NCI-H1436 (cell line): ENCODE measurements at places on chromosomes 7 and 10.

- no peak for DNase-seq
Measured at GRCh38 chr7:49822856-49823255, 49.4 kb downstream of the VWC2 start.

DNA sequence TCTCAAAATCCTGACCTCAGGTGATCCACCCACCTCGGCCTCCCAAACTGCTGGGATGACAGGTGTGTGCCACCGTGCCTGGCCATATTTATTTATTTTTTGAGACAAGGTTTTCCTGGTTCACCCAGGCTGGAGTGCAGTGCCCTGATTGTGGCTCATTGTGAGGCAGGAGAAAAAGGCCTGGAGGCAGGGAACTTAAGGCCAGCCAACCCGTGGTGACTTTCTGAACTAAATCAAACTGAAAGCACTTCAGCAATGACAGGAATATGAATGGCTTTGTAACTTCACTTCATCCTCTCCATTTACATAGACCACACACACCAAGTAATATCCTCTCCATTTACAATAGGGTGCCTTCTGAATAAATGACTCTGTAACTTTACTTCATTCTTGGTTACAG, 124.4 kb downstream of the CCDC3 start:
- DNase-seq = no peak

DNA sequence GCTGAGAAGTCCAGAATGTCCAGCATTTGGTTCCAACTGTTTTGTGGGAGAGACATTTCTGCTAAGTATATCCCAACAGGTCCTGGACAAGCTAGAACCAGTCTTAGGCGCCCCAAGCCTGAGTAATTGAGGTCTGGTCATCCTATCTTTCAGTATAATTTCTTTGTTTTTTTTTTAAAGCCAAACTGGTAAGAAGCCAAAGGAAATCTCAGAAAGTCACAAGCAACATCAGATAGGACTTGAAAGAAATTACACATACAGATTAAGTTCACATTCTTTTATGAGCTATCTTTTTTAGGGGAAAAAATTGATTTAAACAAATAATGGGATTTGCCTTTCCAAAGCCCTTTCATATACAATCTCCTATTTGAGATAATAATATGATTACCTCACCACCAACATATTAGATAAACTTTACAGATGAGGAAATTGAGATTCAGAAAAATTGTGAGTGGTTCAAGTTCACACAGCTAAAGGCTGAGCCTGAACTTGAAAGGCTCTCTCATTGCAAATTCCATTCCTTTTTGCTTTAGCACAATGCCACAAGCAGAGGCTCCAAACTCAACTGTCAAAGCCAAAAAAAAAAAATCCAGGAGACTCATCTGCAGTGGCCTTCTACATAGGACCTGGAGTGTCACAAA, 15.0 kb downstream of the PDLIM1 start:
- DNase-seq = no peak

DNA sequence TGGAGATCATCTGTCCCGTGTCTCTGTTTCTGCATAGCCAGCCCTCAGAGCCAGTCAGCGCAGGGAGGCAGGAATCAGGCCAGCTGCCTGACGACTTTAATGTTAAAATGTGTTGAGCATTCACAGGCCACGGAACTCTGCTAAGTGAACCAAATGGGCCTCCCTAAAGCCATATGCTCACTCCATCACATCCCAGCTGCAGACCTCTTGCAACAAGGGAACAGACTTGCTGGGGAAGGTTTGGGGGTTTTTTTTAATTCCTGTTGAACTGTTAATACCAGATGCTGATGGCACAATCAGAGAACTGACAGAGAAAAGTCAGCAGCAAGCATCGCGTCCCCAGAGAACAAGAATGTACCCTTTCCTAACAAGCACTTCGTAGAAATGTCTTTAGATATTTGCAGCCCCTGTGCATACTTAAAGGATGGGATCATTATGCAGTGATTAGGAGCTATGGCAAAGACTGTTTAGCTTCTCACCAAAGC, 900.4 kb upstream of the AUTS2 start:
- no peak for DNase-seq

- DNase-seq = no peak
Measured at GRCh38 chr10:70756700-70757360, 28.3 kb downstream of the TBATA start.

DNA sequence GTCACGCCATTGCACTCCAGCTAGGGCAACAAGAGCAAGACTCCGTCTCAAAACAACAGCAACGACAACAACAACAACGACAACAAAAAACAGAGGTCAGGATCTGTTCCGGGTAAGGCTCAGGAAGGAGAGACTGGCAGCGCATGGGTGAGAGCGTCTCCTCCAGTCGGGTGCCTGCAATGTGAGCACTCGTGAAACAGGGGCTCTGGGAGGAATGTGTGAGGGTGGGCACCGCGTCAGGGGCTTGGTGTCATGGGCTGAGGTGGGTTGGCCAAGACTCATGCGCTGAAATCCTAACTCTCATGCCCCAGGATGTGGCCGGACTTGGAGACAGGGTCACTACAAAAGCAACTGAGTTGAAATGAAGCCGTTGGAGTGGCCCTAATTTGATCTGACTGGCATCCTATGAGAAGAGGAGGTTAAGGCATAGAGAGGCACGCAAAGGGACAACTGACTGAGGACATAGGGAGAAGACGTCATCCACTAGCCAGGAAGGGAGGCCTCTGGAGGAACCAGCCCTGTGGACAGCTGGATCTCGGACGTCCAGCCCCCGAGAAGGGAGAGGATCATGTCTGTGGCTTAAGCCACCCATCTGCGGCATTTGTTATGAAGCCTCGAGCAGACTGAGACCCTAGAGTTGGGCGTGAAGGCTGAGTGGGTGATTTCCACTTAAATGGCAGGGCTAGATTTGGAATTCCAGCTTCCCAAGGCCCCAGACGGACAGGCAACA, 241.5 kb upstream of the PITRM1 start:
- no peak for DNase-seq

DNA sequence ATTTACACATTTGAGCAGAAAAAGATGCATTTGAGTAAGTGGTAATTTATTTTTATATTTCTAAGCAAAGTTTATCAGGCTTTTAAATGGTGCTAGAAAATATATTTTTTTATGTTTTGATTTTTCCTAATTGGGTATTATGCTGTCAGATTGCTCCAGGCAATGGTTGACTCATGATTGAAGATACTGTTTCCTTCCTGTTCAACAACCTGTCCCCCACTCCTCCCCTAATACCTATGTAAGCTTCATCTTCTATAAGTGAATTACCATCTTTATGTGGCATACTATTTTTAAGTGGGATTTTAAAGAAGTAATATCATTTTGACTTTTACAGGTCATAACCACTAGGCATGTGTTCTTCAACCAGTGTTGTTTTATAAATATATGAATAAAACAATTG, 21.4 kb downstream of the TSPAN13 start:
- DNase-seq = no peak

GRCh38 chr10:76892766-76893479, 744.7 kb downstream of the KCNMA1 start:
- no peak for DNase-seq

GRCh38 chr7:37853468-37853867, 5.1 kb downstream of the NME8 start:
- no peak for DNase-seq

- DNase-seq = no peak
Measured at GRCh38 chr7:66505531-66506451, 122.9 kb upstream of the KCTD7 start.

DNA sequence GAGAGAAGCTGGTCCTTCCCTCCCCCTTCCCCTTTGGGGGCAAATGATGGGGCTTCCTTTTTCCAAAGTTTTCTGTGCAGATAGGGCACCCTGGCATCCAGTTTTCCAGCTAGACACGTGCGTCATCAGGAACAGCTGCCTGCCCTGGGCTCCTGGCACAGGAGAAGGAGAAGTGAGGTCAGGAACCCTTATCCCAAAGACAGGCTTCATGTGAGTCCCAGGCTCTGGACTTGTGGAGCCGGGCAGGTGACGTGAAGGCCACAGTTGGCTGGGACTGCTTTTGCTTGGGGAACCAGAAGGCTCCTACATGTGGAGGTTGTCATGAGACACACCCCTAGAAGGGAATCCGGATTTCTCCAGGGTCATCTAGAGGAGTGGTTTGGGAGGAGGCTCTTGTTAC, 66.5 kb downstream of the RBM20 start:
- no peak for DNase-seq

GRCh38 chr10:71546220-71546619, 149.5 kb downstream of the CDH23 start:
- DNase-seq = no peak

DNA sequence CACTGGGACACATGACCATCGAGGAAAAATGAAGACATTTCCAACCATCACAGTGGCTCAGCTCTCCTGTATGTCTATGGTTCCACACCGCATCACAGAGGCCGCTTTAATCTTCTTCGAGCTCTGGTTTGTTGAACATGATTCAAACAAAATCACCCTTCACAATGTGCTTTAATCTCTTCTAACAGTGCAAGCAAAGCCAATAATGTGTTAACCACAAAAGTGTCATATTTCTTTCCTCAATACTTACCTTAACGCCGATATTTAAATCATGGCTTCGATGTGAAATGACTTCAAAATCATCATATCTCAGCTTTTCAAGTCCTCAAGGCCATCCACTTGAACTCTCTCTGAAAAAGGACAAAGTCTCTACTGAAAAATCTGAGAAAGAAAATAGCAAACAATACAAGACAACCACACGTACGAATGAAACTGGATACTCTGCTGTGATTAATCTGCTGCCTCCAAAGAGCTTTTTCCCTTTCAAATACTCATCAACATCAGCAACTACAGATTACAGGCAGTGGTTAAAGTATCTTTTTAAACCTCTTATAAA, 23.0 kb upstream of the SVIL start:
- peak; percentile 60 for DNase-seq

DNA sequence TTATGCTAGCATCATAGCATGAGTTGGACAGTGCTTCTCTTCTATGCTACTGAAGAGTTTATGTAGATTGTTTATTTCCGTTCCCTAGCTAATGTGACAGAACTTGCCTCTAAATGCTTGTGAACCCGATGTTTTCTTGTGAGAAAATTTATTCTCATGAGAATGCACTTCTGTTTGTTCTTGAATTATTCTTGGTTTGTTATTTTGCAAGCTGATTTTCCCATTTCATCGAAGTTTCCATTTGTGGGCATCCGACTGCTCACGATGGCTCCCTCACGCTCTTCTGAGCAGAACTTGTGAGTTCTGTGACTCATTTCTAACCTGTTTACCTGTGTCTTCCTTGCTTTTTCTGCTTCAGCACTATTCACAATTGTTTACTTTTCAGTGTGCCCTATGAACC, 59.9 kb downstream of the WDFY4 start:
- no peak for DNase-seq

GRCh38 chr10:102468683-102469082, 17.3 kb upstream of the C10orf95 start:
- no peak for DNase-seq

DNA sequence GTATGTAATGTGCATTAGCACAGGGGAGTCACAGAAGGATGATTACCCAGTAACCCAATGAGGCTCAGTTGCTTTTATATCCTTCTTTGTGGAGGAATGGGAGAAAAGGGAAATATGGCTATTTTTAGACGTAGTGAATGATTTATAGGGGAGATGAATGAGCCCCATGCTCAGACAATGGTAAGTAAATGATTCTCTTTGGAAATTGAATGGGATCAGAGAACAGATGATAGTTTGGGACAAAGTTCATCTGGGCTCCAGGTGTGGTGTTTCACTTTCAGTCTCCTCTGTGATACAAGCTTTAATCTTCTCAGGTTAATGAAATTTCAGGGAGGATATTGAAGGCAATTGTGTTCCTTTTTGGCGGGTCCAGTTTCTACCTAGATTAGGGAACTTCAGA, 63.0 kb upstream of the MPP7 start:
- DNase-seq = no peak

GRCh38 chr7:150379441-150380379, 580 bp downstream of the ZNF775 start:
- DNase-seq = no peak

- no peak for DNase-seq
Measured at GRCh38 chr7:139650429-139651100, 127.1 kb downstream of the CLEC2L start.

DNA sequence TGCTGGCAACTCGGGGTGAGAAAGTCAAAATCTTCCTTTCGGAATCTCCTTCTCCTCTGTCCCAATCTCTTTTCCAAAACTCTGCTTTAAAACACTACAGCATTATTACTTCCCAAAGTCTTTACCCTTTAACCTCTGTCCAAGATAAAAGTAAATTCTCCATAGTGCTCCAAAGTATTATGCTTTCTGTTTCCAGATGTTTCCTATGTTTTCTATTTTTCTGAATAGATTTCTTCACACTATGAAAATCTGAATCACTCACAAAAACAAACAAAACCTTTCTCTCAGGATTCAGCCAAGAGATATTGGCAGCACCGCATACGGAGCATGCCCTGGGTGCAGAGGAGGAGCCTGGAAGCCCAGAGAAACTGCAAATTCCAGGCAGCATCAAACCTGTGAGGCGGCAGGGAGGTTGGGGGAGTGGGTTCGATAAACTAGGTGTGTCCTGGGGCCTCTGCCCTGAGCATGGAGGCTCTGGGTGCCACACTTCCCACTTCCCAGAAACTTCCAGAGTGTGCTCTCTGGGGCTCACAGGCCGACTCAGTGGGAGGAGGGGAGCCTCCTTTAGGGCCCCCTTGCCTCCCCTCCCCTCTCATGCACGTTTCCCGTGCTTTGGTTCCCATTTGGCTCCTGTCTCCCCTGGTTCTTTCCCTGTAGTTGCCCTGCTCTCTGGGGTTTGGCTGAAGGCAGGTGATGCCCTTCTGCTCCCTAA, 35.6 kb downstream of the VIPR2 start:
- DNase-seq = no peak

DNA sequence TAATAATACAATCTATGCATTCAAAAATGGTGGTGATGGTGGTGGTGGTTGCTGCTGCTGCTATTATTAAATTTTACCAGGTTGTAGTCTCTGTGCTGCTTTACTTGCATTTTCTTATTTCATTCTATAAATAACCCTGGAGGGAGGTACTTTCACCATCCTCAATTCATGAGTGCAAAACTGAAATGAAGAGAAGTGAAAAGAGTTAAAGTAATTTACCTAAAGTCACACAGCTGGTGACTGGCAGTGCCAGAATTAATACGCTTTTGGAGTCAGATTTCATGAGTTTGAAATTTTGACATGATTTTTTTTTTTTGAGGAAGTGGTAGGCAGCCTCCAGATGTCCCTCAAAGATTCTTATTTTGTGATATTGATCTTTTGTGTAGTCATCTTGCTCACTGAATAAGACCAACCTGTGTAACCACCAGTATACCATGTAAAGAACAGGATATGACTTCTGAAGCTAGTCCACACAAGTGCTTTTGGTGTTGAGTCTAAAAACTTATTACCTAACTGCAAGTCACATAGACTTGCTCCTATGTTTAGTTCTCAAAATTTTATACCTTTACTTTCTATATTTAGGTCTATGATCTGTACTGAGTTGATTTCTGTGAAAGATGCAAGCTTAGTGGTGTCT, 218.8 kb downstream of the ZWINT start:
- no peak for DNase-seq
